ENCODE measurements at places on chromosomes 11 and 22.

DNA sequence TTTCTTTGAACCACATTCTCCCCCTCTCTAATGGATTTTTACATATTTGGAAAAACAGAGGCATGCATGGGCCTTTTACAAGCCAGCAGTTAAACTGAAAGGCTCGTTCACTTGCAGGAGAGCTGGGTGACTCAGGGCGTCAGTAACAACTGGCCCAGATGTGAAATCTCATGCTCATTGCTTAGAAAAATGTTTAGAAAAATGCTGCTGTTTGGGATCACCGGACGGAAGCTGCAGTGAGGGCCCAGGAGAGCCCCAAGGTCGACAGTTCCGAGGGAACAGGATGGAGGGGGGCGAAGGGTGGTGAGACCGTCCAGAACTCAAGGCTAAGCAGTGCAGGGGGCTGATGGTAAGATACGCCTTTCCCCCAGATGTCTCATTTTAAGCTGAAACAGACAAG lies 41.7 kb upstream of the SMTN start:
- no peak for DNase-seq

DNA sequence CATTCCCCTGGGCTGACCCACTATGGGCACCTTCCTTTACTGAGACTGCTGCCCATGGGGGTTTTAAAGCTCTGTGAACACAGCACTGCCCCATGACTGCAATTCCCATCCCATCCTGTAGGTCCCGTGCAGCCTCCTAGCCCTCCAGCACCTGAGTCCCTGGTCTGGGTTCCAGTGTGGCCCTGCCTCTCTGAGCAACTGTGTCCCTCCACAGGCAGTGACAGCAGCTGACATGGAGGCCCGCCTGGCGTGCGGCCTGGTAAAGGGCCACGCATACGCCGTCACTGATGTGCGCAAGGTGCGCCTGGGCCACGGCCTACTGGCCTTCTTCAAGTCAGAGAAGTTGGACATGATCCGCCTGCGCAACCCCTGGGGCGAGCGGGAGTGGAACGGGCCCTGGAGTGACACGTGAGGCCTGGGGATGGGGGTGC lies 12.6 kb downstream of the OMP start:
- peak; percentile 33 for DNase-seq

DNA sequence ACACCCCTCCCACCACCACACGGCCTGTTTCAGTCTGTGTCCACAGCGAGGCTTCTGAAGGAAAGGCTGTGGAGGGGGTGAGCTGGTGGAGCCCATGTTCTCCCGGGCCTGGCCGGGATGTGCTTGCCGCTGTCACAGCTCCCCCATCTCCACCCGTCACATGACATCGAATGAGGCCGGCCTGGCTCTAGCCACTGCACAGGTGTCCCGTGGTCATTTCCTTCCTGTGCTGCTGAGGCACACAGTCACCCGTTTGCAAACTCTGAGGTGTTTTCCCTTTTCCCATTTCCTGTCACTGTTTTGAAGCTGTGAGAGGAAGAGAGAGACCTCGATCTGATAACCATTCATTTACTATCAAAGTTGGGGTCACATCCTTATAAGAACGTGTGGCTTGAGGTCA lies 55.7 kb upstream of the CLDN5 start:
- peak; percentile 41 for DNase-seq

DNA sequence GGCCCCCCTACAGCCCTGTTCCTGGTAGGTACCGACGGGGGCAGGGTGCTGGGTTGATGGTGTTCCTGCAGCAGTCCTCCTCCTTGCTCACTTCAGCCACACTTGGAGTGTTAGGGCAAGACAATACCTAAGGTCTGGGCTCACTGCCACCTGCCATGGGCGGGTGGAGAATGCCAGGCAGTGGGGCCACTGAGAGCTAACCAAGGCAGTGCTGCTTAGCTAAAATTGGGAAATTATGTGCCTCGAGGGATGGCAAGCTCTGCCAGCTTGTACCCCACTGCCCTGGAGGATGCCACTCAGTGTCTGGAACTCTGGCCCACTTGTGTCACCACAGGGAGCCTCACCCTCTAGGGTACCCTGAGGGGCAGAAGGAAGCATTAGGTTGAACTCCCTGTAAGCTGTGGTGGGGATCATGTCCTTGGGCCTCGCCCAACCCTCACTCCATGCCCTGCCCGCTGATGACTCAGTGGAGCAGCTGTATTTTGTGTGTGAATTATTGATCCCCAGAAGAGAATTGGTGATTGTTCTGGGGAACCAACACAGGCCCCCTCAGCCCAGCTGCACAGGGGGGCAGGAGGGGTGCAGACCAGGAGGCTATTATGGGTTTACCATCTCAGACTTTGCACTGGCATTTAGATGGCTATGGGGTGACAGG lies 17.7 kb downstream of the PHLDB1 start:
- DNase-seq, result no peak

GRCh38 chr11:128865490-128865889 lies 1.6 kb downstream of the KCNJ1 start:
- no peak for DNase-seq

- no peak for DNase-seq
Observed at GRCh38 chr11:112858289-112859023, 102.8 kb upstream of the NCAM1 start.

DNA sequence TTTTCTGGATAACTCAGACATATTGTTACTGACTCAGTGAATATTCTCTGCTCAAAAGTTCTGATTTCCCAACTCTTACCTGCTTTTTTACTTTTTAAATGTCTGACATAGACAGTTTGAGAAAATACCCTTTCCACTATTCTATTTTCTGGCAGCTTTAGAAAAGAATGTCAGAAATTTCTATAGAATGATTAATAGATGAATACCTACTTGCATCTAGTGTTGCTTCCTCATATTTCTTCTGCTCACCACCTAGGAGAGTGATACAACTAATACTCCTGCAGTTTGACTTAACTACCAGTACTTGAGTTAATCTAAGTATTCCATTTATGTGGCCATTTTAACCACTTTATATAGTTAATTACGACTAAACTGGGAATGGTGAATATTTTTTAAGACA lies 55.2 kb downstream of the KDM2A start:
- DNase-seq, result no peak

- no peak for DNase-seq
Observed at GRCh38 chr11:67118181-67118766, 789 bp upstream of the KDM2A start.

DNA sequence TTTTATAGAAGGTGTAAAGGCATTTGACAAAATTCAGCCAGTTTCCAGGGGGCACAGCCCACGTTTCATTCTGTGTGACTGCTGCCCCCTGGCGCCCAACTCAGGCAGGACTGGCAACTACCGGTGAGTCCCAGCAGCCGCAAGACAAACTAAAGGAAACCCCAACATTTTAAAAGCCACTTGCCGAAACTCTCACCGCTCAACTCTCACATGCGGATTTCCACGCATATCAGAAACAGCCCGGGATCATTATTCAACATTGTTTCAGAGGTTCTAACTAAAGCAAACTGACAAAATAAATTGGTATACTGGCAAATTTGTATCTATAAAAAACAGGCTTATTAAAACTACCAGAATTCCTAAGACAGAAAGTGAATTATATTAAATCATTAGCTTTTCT lies 48.2 kb downstream of the MORC2 start:
- DNase-seq, result peak; percentile 83

DNA sequence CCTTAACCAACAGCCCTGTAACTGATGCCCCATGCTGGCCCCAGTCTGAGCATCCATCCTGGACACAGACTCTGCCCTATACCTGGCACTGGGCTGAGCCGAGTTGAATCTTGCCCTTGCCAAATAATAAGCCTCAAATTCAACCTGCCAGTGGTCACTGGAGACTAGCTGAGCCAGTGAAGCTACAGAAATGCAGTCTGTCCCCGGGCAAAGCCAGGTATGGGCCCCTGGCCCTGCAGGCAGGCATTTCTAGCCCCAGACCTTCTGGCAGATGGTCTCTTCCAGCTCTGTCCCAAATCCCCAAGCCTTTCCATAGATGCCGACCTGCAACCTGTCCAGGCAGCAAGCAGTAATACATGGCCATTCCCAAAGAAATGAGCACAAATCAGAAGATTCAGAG lies 4.7 kb downstream of the CLPB start:
- no peak for DNase-seq

- no peak for DNase-seq
Observed at GRCh38 chr11:46999217-46999616, 62.7 kb downstream of the CSTPP1 start.

GRCh38 chr11:67256477-67257135 lies 9.7 kb upstream of the GRK2 start:
- no peak for DNase-seq
